ENCODE measurements at places on chromosomes 2 and 18.
A peak's percentile ranks its signal among the peaks of the same experiment; 100 is the strongest.

- no peak for DNase-seq
Measured at GRCh38 chr2:59204040-59204439, 962.9 kb upstream of the FANCL start.

DNA sequence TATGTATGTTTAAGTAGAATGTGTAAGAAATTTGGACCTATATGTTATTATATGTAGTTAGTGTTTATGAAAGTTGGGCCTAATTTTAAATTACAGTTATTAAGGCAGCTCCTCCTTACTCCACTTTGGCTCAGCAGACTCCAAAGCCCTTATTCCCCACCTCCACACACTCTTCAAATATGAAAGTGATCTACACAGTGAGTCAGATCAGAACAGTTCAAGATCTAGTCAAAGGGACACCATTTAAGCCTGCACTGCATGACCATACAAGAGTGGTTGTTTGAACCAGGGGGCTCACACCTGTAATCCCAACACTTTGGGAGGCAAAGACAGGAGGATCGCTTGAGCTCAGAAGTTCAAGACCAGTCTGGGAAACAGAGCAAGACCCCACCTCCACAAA, 21.2 kb upstream of the PMAIP1 start:
- no peak for DNase-seq

- DNase-seq, result no peak
Measured at GRCh38 chr2:45904267-45904945, 252.9 kb downstream of the PRKCE start.

- no peak for DNase-seq
Measured at GRCh38 chr2:119846021-119846420, 86.3 kb downstream of the PTPN4 start.

GRCh38 chr2:216478151-216478550, 20.5 kb upstream of the RPL37A start:
- DNase-seq, result no peak

DNA sequence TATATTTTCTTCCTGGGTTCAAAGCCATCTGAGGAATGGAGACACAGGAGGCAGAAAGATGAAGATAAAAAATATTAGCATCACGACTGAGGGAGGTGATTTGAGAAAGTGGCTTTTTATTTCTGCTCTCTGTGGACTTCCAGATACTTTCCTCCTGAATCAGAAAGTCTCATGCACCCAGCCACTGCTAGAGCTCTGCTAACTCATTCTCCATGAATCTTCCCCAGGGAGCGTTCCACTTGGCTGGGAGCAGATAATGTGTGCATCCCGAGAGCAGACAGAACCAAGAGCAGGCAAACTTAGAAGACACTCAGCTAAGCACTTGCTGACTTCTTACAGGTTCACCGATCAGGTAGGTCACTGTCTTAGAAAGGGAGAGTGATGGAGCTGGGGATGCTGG, 264.1 kb upstream of the THUMPD2 start:
- no peak for DNase-seq

GRCh38 chr2:125272651-125273050, 1247.6 kb downstream of the CNTNAP5 start:
- DNase-seq, result no peak

DNA sequence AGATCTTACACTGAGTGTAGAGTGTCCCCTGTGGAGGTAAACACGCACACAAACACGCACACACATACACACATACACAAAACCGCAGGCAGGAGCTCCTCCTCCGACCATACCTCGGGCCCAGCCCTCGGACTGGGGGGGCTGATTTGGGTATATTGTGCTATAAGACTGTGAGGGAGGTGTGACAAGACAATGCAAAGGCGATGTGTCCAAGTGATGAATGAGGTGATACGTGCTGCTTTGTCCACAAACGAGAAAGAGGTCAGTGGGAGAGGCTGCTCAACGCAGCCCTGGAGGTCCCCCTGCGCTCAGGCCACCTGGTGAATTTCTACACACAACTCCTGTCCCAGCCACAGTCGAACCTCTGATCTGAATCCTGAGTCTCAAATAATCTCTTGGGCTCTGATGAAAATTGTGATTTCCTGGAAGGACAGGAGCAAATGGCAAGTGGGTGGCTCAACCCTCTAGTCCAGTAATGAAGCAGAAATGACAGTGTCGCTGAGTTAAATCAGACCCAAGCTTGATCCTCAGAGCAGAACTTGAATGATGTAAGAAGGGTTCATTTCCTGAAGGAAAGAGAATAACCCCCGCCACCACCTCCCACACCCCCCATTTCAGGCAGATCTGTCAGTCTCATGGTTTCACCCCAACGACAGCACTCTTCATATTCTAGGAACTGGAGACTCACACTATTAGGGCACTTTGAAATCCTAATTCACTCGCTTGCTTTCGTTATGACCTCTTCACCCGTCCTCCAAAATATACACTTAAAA, 48.9 kb upstream of the ASXL2 start:
- DNase-seq, result no peak

DNA sequence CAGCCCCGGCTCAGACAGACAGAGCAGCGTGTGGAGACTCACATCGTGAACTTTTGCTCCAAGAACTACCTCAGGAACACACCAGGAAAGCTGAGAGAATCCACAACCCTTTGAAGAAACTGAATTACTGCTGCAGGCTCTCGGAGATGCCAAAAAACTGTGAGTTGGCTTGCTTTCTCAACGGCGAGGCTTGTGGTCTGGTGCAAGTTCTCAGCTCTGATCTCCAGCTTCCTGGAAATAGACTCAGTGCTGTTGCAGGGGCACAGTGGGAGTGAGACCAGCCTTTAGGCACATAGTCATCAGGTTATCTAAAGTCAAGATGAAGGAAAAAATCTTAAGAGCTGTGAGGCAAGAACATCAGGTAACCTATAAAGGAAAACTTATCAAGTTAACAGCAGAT, 273.7 kb upstream of the LRATD1 start:
- no peak for DNase-seq

- peak; percentile 53 for DNase-seq
Measured at GRCh38 chr2:156400706-156401678, 35.2 kb upstream of the GPD2 start.

GRCh38 chr2:216056739-216057138, 24.9 kb downstream of the PECR start:
- no peak for DNase-seq

GRCh38 chr2:38415728-38416291, 38.7 kb upstream of the ATL2 start:
- DNase-seq, result no peak

DNA sequence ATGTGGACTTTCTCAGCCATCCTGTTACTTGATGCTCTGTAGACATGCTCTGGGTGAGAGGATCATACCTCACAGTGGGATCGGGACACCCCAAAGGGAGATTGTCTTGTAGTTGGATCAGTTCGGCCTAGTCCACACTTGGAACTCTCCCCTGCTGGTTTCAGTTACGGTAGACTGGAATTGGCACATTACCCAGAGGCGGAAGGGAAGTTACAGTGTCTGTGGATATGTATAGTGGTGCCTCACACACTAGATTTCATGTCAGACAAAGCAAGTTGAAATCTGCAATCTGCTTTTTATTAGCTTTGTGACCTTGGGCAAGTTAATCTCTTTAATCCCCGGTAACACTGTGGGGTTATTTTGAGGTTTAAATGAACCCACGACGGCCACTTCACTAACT, 16.2 kb upstream of the CTAGE1 start:
- DNase-seq, result no peak

- no peak for DNase-seq
Measured at GRCh38 chr2:12552092-12552491, 164.6 kb upstream of the TRIB2 start.

- no peak for DNase-seq
Measured at GRCh38 chr2:162315938-162316337, 2.5 kb downstream of the IFIH1 start.

DNA sequence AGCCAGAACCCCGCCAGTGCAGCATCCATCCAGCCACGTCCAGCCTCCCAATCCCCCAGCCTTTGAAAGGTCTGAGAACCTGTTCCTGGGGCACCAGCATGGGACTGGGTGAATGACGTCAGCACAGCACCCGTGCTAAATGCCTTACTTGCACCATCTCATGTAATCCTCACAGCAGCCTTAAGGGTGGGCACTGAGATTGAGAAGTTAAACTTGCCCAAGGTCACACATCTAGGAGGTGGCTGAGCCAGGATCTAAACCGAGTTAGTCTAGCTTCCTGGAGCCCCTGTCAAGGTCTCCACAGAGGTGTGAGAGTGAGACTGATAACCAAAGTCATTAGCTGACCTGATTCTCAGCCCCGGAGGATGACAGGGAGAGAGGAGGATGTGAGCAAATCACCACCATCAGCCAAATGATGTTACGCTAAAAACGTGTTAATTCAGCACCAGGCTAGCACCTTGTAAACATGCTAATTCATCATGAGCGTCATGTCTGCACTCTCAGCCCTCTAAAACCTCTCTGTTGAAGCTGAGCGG, 4.6 kb downstream of the CD8A start:
- DNase-seq, result no peak

- DNase-seq, result no peak
Measured at GRCh38 chr2:26448651-26449050, 29.3 kb downstream of the OTOF start.

DNA sequence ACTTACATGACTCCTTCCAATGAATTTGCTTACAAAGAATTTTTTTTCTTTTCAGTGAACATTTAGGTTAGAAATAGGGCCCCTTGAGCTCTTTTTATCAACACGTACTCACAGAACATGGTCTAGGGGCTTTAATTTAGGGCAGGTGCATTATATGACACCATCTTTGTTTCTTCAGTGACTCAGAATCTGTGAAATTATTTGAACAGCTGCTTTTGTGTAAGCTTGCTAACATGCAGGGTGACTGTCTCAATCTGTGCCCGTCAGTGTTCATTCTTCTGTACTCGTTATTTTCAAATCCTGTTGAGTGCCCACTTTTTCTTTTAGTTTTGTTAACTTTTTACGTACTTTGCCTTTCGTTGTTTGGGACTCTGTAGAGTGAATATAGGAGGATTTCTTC, 52.8 kb upstream of the CABYR start:
- no peak for DNase-seq

GRCh38 chr2:101064125-101064502, 62.0 kb downstream of the RPL31 start:
- DNase-seq, result no peak

Measured in NCI-H2107 (cell line).